Activated naive CD4-positive, alpha-beta T cell treated with Interleukin-2 at 50 U/mL for 16 hours (primary cell): ENCODE measurements at places on chromosomes 2 and 18.

DNA sequence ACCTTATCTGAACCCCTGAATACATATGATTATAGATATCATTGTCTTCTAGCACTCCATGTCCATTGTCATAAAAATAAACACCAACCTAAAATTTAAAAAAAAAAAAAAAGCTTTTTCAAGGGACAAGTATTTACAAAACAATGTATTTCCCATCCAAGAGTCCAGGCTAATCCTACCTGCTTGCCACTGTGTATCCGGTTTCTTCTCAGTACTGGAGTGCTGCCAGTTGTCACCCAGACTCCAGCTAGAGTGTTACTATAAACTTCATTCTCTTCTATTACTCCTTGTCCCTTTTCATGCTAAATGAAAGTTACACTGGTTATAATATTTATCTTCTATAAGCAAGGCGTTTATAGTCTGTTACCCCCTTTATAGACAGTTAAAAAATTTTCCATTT lies 35.8 kb downstream of the MSH6 start:
- no peak for DNase-seq

GRCh38 chr2:113709022-113709421 lies 47.4 kb downstream of the SLC35F5 start:
- DNase-seq, result no peak

DNA sequence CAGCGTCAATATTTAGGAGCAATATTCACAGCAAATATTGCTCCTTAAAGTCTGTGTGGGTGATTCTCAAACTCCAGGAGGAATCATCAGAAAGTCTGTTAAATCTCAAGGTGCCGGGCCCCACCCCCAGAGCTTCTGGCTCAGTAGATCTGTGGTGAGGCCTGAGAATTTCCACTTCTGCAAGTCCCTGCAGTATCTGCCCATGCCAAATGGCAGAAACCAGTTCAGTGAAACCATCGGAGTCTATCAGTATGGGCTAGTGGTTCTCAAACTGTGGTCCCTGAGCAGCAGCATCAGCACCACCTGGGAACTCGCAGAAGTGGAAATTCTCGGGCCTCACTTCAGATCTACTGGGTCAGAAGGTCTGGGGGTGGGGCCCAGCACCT lies 202.9 kb downstream of the SLC4A3 start:
- no peak for DNase-seq

- no peak for DNase-seq
These were observed 657.2 kb downstream of the ERBB4 start for GRCh38 chr2:211881449-211881848.

GRCh38 chr2:223908304-223908998 lies 36.7 kb downstream of the WDFY1 start:
- no peak for DNase-seq

- no peak for DNase-seq
These were observed 26.0 kb downstream of the SPIRE1 start for GRCh38 chr18:12631831-12632477.

- DNase-seq, result no peak
These were observed 203.0 kb downstream of the CTIF start for GRCh38 chr18:48741866-48742265.

DNA sequence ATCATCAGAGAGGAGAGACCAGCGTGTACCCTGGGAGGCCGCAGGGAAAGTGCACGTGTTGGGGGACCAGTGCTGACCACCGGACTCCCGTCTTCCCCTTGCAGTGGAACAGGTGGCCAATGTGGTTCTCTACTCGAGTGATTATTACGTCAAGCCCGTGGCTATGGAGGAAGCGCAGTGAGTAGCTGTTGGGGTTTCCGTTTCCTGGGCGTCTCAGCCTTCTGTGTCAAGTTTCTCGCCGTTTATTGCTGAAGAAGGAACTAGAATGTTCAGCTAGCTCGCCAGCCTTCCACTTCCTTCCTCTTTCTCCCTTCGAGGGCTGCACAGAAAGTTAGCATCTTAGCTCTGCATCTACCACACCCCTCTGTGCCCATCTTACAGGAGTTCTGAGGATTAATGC lies 22.8 kb upstream of the DGKD start:
- DNase-seq, result peak; percentile 71

DNA sequence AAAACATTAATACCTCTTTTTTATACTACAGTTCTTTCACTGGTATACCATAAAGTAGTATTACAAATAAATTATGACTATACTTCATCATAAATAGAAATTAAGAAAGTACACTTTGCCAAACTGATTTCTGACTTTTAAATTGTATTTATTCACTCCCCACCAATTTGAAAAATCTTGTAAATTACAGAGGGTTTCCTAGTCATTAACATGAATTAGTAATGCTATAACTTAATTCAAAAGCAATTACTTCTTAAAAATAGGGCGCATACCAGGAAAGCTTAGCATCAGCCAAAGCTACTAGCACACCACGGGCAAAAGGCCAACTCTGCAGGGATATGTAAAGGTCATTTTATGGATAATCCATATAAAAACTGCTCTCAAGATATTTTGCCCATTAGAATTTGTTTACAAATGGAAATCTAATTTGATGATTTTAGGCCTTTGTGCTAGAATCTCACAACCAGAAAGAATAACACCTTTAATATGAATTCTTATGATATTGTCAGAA lies 142.3 kb downstream of the PIGN start:
- DNase-seq, result no peak

GRCh38 chr2:47737191-47737975 lies 45.6 kb upstream of the MSH6 start:
- no peak for DNase-seq

- DNase-seq, result no peak
These were observed 174.3 kb downstream of the LDLRAD4 start for GRCh38 chr18:13392899-13393298.

DNA sequence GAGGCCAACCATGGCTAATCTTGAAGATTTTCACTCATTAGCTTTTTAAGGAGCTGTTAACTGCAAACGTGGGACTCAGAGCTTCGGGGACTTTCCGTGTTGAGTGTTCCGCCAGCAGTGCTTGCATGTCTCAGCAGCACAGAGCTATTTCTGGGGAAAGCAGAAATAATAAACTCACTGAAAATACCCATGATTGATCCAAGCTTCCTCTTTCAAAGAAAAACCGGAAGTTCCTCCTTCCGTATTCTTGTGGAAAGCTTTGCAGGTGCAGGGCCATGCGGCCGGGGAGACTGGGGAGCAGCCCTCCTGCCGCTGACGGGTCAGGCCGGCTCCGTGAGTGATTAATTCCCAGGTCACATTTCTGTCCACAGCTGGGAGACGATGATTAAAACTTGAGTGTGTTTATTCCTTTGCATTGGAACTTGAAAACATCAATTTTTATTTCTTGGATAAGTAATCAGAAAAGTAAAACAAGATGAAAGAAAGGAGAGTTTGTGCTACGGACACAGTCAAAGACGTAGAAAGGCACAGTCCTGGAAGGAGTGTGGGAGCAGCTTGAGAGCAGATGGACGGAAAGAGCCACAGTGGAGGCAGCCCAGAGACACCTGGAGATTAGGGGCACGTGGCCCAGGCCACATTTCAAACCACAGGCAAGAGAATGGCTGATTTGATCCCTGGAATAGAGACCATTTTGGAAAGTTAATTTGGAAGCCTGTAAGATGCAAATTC lies 54.2 kb upstream of the CTDP1 start:
- no peak for DNase-seq

- no peak for DNase-seq
These were observed 1822.6 kb downstream of the SUCLG1 start for GRCh38 chr2:82636402-82637020.

- DNase-seq, result no peak
These were observed 5.0 kb downstream of the SP9 start for GRCh38 chr2:174339561-174340399.

DNA sequence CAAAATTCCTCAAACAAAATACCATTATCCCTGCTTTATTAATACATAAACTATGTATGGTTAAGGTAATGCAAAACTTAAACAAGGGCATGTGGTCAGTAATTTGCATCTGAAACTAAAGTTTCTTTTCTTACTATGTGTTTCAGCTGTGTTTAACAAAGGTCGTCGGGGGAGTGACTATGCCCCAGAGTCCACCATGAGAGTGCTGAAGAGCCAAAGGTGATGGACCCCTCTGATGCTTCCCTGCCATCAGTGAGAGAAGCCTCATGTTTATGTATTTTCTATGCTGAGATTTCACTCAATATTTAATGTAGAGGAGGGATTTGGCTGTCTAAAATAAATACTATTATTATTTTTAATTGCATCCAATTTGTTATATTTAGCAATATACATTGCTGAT lies 707.2 kb upstream of the REG3G start:
- DNase-seq, result no peak

- DNase-seq, result no peak
These were observed 10.2 kb downstream of the CATIP start for GRCh38 chr2:218366621-218367414.

- no peak for DNase-seq
These were observed 193.6 kb downstream of the MIB1 start for GRCh38 chr18:21933931-21934765.

DNA sequence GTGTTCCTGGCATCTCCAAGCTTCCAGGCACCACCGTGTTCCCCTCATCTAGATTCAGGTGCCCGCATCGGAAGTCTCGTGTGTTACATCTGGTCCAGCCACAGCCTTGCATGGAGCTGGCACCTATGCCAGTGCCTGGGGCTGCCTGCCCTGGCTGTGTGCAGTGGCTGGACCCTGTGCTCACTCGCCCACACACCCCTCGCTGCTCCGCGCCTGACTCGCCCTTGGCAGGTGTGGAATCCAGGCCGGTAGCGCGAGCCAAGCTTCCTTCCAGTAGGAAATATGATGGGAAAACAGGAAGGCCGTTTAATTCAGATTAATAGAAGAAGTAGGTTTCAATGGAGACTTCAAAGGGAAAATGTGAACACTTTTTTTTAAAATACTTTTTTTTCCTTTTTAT lies 78.0 kb downstream of the PTPN4 start:
- DNase-seq, result no peak

DNA sequence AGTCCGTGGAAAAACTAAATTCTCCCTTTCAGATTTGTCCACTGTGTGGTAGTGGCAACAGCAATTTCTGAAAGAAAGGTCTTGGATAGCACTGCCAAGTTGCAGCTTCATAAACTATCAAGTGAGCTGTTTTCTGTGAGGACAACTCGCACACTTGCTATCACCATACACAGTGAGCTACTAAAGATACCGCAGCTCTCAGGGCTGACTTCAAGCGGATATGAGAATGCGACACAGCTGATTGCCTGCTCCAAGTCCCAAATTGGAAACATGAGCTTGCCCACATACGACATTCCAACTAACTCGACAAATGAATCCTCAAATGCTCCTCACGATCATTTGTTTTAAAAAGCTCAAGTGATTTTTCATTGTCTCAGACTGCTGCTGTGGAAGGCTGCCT lies 46.2 kb downstream of the E2F6 start:
- no peak for DNase-seq

- DNase-seq, result no peak
These were observed 32.2 kb upstream of the MAP3K20 start for GRCh38 chr2:173043476-173043875.

DNA sequence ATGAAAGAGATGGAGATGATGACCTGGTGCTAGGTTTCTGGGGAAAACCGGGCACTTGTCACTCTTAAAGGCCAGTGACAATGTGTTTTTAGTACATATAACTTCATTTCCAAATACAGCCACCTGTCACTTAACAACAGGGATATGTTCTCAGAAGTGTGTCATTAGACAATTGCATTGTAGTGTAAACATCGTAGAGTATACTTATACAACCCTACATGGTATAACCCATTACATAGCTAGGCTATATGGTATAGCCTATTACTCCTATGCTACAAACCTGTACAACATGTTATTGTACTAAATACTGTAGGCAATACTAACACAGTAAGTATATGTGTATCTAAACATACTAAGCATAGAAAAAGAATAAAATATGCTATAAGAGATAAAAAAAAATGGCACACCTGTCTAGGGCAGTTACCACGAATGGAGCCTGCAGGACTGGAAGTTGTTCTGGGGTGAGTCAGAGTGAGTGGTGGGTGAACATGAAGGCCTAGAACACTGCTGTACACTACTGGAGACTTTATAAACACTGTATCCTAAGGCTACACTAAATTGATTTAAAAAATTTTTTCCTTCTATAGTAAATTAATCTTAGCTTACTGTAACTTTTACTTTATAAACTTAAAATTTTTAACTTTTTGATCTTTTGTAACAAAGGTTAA lies 123.2 kb downstream of the THADA start:
- DNase-seq, result no peak

- DNase-seq, result no peak
These were observed 1.1 kb downstream of the FEV start for GRCh38 chr2:218983934-218984238.

DNA sequence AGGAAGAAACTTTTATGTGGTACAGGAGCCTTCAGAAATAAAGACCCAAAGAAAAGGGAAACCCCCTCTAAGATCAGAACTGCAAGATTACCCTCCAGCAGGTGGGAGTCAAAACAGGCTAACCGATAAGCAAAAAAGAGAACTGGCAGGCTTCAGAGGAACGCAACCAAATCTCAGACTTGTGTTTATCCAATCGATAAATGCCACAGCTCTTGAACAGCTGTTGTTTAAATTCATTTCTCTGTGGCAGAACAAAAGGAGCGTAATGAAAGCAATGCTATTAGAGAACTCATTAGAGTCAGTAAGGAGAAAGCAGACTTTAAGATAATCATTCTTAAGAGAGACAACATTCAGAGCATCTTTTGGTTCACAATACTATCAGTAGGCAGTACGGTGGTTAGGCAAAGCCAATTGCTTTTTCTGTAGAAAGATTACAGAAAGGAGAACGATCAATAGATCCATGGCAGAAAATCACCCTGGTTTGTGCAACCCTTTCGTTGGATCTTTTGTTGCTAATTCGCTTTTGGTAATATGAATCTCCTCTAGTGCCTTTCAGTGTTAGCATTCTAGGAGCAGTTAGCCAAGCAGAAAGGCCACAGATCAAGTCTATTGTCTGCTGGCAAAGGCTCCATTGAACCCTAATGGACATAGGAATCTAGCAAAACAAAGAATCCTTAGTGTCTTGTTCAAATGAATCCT lies 476.4 kb upstream of the CHST9 start:
- DNase-seq, result no peak

- DNase-seq, result no peak
These were observed 145.8 kb downstream of the ESCO1 start for GRCh38 chr18:21454725-21455124.

- no peak for DNase-seq
These were observed 15.6 kb downstream of the TRABD2A start for GRCh38 chr2:84865181-84865783.

GRCh38 chr2:68431316-68431972 lies 35.6 kb downstream of the FBXO48 start:
- DNase-seq, result no peak

GRCh38 chr2:136251885-136252585 lies 134.1 kb upstream of the CXCR4 start:
- no peak for DNase-seq
